ENCODE measurements at places on chromosomes 1 and 21.

- no peak for DNase-seq
Measured at GRCh38 chr1:110639724-110640386, 33.7 kb upstream of the KCNA2 start.

DNA sequence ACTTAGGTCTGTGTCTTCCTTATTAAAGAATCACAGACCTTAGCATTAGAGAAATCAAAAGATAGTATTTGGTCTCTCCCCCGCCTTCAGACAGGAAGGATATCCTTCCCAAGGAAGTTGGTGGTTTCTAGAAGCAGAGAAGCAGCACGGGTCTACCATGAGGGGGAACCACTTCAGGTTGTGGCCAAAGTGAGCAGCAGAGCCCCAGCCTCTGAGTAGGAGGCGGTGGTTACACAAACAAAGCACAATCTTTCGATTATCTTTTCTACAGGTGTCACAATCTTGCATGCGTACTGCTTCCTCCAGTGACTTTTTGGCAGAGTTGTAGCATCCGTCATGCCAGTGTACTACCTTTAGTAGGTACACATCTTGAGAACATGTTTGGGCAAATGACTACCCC lies 8.8 kb downstream of the PGLYRP4 start:
- DNase-seq, result no peak

DNA sequence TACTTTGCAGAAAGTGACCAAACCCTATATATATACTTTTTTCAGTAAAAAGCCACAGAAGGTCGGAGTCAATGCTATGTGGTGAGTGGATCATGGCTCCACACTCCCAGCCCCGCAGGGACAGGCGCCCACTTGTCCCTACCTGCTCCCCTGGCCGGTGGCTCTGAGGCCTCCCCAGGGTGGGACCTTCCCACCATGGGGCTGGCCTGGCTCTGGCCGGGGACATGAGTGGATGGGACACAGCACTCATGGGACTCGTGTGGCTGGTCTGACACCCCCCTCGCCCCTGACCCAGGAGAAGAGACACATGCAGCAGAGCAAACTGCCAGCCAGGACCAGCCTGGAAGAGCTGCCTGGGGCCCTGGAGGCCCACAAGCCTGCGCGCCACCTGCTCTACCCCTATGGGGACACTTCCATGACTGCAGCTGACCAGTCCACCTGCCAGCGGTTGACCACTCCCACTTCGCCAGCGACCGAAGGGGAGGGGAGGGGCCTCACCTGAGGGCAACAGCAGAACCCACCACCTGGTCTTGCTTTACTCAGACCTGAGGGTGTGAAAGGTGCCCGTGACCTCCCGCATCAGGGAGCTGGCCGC lies 2.2 kb downstream of the SPATC1L start:
- DNase-seq, result no peak

- DNase-seq, result no peak
Measured at GRCh38 chr21:19540287-19540686, 1136.7 kb upstream of the TMPRSS15 start.

- peak; percentile 33 for DNase-seq
Measured at GRCh38 chr21:39141502-39141901, 41.7 kb downstream of the PSMG1 start.

- DNase-seq, result no peak
Measured at GRCh38 chr1:232767305-232768074, 37.7 kb upstream of the MAP10 start.

- DNase-seq, result no peak
Measured at GRCh38 chr1:46619656-46620258, 3.1 kb upstream of the MOB3C start.

GRCh38 chr1:70487910-70488665 lies 77.0 kb downstream of the CTH start:
- DNase-seq, result peak; percentile 73

- DNase-seq, result no peak
Measured at GRCh38 chr1:62514746-62515423, 78.0 kb downstream of the USP1 start.

- DNase-seq, result no peak
Measured at GRCh38 chr1:18781031-18781430, 78.4 kb downstream of the TAS1R2 start.

DNA sequence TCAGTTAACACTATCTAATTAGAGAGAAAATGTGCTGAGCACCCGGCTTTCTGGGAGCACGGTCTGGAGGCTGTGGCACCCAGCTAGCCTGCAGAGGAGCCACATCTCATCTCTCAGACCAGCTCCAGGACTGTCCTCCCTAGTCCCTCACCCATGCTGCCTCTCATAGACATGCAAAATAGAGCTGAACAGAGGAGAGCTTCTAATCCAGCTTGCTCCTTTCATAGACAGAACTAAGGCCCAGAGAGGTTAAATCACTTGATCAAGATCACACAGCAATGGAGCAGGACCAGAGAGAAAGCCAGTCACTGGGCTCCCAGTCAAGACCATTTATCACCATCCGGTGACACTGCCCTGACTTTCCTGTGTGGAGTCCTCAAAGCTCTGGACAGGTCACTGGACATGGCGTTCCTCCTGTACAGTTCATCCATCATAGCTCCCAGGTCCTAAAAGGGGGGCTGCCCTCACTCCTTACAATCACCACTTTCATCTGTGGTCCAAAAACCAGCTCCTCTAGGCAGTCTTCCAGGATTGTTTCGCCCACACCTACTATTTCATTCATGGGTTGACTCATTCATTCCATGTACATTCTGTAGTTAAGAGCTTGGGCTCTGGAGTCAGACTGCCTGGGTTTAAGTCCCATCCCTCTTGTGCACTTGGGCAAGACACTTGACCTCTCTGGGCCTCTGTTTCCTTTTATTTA lies 8.8 kb upstream of the CAMK2N1 start:
- no peak for DNase-seq

DNA sequence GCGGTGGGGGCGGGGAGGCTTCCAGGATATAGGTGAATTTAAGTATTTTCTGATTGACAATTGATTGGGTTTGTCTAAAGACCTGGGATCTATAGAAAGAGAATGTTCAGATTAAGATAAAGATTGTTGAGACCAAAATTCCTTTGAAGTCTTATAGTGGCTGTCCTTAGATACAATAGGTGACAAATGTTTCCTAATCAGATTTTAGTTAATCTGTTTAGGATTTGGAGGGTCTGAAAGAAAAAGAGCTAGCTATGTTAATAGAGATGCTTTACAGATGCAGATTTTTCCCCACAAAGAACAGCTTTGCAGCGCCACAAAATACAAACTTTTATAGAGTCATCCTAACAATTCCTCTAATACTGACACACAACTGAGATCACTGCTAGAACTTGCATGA lies 14.6 kb upstream of the EPRS1 start:
- no peak for DNase-seq

- DNase-seq, result no peak
Measured at GRCh38 chr1:47663286-47663685, 225.4 kb downstream of the FOXD2 start.

DNA sequence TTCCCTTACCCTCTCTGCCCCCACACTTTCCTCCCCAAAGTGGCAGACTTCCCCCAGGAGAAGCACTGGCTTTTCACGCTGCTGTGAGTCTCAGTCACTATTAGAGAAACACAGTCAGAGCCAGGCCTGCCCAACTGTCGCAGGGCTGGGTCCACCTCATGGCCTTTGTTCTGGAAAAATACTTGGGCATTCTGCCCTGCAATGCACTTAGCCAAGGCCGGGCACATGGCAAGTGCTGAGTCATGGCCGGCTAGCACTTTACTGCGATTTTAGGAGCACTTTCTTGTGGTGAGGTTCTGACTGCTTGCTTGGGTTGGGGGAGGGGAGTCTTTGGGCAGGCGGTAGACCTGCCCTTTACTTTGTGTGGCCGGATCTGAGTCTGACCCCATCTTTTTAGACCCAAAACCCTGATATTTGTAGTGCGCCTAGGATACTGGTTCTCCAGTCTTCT lies 7.7 kb downstream of the EPHX1 start:
- DNase-seq, result peak; percentile 81

DNA sequence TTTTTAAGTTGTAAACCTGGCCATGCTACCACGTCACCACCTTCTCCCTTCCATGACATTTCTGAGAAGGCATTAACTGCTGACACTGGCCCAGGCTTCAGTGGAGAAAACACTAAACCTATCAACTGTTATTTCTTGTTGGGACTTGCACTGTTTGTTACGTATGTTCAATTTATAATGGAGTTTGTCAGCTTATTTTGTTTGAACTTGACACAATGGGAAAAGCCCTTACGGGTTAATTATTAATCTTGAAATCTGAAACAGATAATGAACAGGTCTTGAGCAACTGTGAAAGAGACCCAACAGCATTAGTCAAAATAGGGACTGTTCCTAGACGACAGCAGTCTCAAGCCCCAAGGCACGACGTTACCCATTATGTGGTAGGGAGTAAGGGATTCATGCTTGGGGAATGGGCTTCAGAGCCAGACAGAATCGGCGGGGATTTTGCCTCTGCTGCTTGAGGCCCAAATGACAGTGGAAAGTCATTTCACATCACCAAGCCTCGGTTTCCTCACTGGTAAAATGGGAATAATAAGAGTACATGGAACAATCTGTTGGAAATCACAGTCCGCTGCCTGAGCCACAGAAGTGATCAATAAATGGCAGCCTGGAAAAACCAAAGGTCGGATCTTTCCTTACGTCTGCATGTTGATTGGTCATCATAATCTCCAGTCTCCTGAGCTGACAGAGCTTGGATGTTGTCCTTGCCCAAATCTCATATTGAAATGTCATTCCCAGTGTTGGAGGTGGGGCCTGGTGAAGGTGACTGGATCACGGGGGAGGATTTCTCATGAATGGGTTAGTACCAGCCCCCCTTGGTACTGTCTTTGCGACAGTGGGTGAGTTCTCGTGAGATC lies 44.5 kb downstream of the TIAM1 start:
- no peak for DNase-seq

DNA sequence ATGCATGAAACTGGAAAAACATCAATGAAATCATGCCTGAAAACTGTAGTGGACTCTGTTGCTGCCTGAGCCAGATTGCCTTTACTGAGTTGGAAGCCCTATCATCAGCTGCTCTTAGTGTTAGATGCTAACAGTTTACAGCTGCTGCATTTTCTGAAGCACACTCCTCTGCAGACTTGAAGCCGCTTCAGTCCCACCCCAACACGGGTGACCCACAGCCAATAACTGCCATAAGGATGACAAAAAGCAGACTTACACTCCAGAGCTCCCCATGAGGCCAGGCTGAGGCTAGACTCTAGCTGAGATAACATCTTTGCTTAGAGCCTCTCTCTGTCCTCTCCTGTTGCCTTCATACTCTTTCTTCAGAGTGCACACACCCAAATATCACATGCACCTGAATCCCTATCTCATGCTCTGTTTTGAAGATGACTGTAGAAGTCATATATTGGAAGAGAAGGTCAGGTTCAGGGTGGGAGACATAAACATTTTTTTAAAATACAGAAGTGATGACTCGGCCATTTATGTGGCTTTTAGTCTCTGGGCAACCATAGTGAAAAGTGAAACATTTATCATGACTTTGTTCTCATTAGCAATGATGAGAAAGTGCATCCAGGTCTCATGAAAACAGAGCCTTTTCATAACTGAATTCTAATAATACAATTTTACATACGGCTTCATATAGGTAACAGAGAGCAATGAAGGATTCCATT lies 161.0 kb downstream of the KCNK2 start:
- DNase-seq, result no peak

DNA sequence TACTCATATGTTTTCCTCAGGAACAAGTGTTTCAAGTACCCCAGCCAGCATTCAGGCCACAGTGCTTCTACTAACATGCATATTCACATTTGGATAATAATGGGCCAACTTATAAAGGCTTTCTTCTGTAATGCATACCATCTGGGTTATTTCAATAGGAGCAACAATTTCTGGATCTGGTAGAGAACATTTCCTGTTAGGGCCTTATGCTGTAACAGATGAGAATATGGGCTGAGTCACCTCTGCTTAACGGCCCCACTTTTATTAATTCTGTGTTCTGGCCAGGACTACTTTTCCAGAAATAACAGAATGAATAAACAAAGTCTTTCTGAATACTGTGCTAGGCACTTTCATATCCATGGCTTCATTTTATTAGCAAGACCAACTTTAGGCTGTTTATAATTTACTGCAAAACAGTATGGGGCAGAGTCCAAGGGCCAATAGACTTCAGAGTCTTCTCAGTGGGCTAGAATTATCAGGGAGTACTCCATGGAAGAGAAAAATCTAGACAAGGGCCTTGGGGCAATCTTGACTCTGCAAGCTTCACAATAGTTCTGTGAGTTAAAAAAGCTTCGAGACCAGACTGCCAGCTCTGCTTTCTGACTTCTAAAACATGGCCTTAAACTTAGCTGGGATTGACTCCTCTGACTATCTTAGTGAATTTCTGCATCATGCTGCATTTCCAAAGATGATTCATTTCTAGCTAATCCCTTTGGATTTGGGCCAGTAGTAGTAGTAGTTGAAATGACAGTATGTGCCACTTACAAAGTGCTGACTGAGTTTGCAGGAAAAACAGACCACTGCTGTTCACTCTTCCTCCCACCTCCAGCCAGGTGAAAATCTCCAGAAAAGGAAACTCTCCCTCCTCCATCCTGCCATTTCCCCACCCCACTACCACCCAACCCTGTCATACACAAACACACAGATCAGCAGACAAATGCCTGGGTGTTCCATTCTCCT lies 8.2 kb upstream of the SSX2IP start:
- no peak for DNase-seq

DNA sequence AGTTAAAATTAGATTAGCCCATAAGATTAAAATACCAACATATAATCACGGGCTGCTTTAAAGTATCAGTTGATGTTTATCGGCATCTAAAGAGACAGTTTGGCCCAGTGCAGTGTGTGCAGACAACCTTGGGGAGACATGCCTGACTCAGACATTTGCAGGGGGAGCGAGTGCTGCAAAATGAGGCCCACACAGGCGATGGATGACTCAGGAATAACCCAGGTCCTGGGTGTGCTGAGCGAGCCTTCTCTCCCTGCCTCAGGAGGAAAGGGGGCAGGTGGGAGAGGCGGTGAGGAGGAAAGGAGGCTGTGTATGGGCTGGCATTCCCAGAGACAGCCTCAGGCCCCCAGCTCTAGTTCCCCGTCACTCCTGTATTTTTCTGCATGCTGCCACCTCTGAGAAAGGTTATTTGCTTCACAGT lies 9.0 kb downstream of the SLC9A1 start:
- no peak for DNase-seq

- peak; percentile 70 for DNase-seq
Measured at GRCh38 chr1:156336242-156336641, 1.9 kb downstream of the CCT3 start.

DNA sequence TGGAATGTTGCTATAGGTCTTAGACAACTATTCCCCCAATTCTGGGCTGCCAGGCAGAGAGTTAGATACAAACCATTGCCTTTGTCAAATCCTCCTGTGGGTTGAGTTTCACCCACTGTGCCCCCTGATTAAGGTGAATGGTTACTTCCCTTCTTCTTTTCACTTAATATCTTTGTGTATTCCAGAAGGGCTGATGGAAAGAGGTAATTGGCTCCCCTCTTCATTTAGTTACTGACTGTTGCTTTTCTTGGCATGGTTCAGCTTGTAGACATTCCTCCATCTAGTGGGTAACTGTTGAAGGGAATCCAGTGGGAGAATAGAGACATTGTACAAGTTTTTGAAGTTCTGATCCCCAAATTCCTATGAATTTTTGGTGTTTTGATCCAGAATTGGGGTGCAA lies 43.8 kb upstream of the MACF1 start:
- no peak for DNase-seq

- DNase-seq, result no peak
Measured at GRCh38 chr1:237205400-237206064, 163.5 kb downstream of the RYR2 start.
